Cardiac septum (tissue), 1 donor: ENCODE measurements at places on chromosomes 5 and 9.
A peak's percentile ranks its signal among the peaks of the same experiment; 100 is the strongest.

DNA sequence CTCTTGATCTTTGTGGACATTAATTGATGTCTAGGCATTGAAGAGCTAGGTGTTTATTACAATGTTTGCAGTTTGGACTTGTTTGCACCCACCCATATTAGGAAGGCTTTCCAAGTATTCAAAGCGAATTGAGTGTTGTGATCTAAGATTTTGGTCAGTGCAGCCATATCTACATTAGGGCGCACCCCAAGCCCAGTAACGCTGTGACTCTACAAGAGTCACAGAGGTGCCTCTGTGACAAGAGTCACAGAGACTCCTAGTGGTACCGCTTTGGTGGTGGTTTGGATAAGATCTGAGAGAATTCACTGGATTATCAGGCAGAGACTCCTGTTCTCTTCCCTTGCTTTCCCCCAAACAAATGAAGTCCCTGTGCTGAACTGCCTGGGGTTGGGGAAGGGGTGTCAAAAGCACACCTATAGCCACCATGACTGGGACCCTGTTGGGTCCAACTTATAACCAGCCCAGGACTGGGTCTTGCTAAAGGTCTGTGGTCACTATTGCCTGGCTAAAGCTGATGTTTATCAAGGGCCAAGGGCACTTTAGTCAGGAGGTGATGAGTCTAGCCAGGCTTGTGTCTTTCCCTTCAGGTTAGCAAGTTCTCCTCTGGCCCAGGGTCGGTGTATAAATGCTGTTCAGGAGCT is 114.1 kb upstream of the RIOK2 start:
- no peak for DNase-seq

DNA sequence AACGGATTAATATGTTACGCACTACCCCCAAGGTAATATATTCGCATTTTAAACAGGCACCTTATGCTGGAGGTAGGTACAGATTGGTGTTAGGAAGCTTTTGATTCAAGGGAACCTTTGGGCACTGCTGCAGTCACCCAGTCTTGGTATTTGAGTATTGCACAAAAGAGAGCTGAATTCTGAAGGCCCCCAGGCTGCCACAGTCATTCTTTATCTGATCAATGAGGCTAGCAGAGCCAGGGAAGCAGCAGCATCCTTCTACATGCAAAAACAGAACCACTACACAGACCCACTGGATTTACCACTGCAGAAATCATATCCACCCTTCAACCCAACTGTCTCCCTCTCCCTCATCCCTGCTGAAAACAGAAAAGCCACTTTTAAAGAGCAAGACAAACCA is 121.2 kb upstream of the GRIN3A start:
- no peak for DNase-seq

DNA sequence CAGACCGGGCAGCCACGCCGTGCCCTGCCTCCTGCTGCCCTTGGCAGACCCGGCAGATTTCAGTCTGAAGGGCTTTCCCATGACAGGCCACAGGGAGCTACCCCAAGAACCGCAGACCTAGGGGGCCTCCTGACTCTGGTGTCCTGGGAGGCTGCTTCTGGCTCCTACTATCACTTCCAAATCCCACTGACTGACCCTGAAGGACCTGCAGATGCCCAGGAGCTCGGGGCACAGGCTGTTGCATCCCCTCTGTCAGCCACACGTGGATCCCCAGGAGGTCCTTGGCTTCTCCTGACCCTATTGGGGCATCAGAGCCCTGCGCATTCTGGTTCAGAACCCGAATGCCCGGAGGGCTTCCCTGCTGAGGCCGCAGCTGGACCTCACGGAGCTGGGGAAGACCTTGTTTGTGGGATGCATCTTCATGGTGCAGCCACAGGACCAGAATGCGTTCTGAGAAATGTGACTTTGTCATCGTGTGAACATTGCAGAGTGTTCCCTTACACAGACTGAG is 81.3 kb upstream of the IRX4 start:
- peak; percentile 20 for DNase-seq

- no peak for DNase-seq
Observed at GRCh38 chr9:78622126-78622525, 325.2 kb downstream of the PSAT1 start.

DNA sequence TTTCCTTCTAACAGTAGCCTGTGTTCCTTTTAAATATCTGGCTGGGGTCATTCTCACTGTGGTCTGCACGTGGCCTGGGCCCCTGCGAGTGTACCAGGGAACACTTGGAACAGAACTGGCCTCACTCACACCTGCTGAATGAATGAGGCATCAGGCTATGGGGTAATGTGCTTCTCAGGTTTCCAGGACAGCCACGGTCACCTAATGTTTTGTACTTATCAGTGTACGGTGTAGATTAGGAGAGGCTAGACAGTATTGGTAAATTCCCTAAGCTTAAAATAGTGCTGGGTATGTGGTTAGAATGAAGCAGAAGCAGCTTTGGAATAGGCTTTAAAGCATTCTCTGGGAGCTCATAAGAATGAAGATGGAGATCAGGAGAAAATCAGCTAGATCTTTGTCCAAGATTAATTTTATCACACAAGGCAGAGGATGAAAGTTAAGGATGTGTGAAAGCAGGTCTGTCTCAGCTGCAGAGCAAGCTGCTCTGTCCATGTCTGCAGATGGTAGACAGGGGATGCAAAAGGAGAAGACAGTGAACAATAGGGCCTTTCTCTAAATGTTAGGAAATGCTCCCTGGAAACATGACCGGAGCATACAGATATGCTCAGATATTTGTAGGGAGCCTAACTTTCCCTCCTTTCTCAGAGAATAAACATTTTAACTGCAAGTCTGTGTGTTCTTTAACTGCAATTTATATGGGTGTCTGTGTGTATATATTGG is 267.5 kb downstream of the NR3C1 start:
- DNase-seq, result no peak

- DNase-seq, result no peak
Observed at GRCh38 chr5:110841137-110841536, 102.3 kb downstream of the SLC25A46 start.

GRCh38 chr5:80181618-80182211 is 74.1 kb downstream of the SERINC5 start:
- no peak for DNase-seq

GRCh38 chr5:67806654-67807438 is 408.7 kb upstream of the PIK3R1 start:
- DNase-seq, result no peak

- no peak for DNase-seq
Observed at GRCh38 chr9:122946461-122947005, 5.7 kb downstream of the RABGAP1 start.

- peak; percentile 77 for DNase-seq
Observed at GRCh38 chr5:120463991-120464626, at the start of gene PRR16. TSS of gene PRR16 (plus strand) at chr5:120464300.

DNA sequence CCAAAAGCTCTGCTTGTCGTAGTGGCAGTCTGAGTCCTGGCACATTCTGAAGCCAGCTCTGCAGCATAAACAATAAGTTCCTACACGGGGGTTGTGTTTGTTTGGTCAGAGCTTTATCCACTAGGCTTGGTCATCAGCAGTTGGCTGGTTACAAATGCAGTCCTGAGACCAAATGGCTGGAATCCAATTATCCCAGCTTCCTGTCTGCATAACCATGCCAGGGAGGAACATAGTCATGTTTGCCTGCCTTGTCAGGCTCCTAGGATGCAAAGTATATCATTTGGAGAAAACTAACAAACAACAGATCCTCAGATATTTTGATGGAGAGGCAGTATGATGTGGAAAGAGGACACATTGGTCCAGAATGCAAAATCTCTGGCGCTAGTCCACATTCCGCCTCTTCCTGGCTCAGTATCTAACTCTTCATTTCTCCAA is 85.8 kb downstream of the FBXO38 start:
- DNase-seq, result no peak
